ENCODE measurements at places on chromosomes 12 and 14.
A peak's percentile ranks its signal among the peaks of the same experiment; 100 is the strongest.

GRCh38 chr14:97180304-97181200 lies 383.4 kb downstream of the VRK1 start:
- no peak for DNase-seq

DNA sequence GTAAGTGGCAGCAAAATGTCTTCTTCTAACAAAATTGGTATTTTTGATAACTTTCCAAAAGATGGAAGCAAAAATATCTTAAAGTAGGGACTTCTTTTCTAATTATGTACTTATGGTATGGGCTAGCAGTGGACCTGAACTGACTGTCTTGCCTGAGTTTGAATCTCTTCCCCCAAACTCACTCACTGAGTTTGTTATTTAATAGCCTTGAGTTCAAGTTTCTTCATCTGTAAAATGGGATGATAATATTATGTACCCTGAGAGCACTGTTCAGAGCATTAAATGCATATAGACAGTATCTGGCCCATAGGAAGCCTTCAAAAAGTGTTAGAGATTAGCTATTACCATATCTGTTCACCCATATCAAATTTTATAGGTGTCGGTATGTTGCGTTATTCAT lies 210.4 kb upstream of the NUDT4 start:
- no peak for DNase-seq

GRCh38 chr12:42143452-42144157 lies 1.1 kb downstream of the GXYLT1 start:
- DNase-seq, result peak; percentile 26

DNA sequence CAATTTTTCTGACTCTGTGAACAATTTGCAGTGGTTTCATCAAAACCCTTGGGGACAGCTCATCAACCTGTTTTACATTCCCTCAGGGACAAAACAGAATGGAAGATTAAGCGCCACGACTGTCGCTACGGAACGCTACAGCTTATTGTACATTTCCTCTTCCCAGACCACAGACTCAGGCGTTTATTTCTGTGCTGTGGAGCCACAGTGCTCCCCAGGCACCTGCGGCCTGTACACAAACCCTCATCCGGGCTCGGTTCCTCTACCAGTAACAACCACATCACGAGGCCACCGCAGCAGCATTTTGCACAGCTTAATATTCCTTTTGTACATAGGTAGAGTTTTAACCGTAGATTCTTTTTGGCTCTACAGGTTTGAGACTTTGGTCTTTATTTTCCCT lies 397.4 kb upstream of the OR4E1 start:
- peak; percentile 8 for DNase-seq

GRCh38 chr12:14164266-14164665 lies 182.9 kb upstream of the GRIN2B start:
- no peak for DNase-seq

DNA sequence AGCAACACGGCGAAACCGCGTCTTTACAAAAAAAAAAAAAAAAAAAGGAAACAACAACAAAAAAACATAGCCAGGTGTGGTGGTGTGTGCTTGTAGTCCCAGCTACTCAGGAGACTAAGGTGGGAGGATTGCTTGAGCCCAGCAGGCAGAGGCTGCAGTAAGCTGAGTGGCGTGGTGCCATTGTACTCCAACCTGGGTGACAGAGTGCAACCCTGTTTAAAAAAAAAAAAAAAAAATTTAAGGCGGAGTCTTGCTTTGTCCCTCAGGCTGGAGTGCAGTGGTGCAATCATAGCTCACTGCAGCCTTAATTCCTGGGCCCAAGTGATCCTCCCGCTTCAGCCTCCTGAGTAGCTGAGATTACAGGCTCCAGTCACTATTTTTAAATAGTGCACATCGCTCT lies 18.2 kb upstream of the FIGNL2 start:
- DNase-seq, result no peak

DNA sequence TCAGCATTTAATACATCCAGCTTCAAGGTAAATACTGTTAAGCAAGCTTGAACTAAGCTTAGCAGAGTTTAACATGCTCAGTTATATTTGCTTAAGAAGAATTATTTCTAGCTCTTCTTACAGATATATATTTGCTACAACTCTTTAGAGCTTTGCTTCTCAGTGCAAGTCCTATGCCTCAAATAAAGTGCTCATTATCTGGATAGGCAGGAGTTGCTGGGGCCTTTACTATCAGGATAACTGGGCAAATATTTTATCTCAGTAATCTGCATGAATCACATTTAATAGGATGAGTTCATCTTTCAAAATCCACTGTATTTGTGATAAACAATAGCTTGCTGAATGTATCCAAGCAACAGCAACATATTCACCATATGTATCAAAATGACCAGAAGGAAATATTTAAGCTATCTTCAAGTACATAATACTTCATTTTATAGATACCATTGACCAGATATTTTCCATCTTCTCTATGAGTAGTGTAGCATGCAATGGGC lies 187.6 kb downstream of the NOVA1 start:
- DNase-seq, result no peak

DNA sequence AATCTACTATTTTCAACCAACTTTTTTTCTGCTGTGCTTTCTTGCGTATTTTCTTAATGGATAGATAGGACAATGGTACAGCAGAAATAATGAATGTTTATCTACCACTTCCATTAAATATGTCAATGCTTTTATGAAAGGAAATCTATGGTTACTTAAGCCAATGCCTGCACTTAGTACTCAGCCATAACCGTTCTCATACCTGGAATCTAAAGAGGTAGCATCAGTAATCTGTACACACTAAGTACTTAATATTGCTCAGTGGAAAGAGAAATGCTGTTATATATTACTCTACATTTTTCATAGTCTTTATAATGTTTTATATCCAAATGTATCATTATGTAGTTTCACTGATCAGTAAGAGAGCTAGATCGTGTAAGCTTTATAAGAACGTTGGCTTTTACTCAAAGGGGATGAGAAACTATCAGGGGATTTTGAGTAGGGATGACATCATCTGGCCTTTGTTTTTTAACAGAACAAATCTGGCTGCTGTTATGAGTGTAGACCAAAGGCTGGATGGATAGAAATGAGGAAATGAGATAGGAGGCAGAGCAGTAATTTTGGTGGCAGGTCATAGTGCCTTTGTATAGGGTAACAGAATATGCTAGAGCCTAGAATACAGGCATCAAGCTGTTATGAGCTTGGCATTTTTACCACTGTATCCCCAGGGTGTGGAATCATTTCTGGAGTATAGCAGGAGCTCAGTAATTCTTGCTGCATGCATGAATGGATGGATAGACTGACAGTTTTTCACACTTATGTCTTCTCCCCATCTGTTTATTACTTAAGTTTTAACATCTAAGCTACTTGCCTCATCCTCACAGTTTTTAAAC lies 34.0 kb downstream of the ALG10B start:
- DNase-seq, result no peak

- DNase-seq, result peak; percentile 83
Measured at GRCh38 chr14:102437997-102438915, 71.3 kb downstream of the ANKRD9 start.

DNA sequence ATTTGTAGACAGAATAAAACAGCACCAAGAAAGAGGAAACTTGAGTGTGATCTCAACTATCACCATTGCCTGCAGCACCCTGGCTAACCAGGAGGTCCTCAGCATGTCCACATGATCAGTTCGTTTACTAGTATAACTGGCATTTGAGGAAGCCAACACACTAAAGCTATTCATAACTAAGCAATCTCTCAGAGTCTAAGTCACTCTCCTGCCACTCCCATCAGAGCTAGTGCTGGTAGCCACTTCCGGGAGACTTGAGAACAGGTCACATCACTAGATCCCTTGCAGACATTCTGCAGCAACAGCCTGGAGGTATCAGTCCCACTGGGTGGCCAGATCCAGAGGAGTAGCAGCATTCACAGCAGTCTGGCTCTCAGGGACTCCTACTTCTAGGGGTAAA lies 352.9 kb upstream of the OR4E1 start:
- no peak for DNase-seq

DNA sequence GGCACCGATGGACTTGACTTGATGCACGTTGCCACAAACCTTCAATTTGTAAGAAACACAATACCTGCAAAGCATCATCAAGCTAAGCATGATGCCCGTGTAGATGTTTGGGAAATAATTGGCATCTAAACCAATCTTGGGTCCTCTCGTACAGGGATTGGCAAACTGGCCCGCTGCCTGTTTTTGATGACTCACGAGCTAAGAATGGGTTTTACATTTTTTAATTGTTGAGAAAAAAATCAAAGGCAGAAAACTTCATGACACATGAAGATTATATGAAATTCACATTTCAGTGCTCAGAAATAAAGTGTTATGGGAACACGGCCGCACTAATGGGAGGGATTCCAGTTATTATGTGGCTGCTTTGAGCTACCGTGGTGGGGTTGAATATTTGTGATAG lies 10.9 kb downstream of the MTA1 start:
- no peak for DNase-seq

DNA sequence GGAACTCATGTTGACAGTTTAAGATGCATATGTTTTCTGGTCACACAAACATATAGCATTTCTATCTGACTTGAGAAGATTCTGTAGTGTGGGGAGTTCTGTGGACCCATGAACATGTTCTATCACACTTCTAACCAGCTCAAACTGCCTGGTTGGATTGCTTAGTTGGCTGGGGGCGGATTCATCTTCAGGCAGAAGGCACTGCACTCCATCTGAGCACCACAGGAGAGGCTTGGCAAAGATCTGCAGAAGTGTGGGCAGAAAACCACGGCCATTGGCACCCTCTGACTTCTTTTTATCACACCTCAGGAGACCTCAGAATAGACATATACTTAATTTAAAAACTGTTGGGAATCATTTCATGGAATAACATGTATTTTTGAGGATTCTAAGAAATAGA lies 68.5 kb downstream of the LIN7A start:
- no peak for DNase-seq

DNA sequence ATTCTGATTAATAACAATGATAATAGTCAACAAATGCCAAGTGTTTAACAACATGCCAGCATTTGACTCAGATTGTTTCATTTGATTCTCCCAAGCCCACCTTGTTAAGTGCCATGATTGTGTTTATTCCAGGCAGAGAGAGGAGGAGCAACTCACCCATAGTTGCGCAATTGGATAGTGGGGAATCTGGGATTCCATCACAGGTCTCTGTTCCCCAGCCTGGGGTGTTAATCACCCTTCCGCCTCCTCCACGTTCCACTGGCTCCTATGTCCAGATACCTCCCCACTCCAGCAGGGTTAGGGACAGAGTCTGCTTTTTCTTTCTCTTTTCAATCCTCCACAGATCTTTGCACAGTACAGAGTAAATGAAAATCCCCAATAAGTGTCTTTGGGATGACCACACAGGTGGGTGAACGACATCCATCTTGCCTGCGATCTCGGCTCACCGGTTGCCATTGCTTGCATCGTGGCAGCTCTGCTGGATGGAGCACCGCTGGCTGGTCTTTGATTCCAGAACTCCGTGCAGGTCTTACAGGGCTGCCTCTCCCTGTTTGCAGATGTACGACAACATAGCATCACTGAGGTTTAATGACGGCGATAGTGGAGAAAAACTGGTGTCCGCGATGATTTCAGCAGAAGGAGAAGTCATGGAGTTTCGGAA lies 78.8 kb downstream of the DNAH10 start:
- DNase-seq, result no peak

GRCh38 chr14:64784006-64784405 lies 79.8 kb downstream of the PLEKHG3 start:
- DNase-seq, result no peak

GRCh38 chr14:71322655-71323250 lies 415.5 kb downstream of the PCNX1 start:
- DNase-seq, result peak; percentile 56

DNA sequence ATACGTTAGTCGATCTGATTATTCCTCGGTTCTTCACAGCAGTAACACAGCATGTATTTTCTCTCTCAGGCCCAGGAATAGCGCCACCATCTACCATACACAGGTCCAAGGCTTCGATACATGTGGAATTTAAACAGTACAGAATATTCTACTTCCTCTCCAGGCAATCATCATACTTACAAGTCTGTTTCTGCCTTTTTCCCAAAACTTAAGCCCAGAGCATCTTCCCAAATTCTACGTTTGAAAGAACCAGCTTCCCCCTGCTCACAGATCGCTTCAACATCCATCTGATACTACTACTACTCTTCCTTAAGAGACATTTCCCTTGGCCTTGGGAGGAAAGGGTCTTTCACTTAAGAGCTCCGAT lies 626 bp downstream of the TXNDC16 start:
- DNase-seq, result peak; percentile 65

- DNase-seq, result peak; percentile 21
Measured at GRCh38 chr14:54730156-54730961, 163.4 kb downstream of the SAMD4A start.

DNA sequence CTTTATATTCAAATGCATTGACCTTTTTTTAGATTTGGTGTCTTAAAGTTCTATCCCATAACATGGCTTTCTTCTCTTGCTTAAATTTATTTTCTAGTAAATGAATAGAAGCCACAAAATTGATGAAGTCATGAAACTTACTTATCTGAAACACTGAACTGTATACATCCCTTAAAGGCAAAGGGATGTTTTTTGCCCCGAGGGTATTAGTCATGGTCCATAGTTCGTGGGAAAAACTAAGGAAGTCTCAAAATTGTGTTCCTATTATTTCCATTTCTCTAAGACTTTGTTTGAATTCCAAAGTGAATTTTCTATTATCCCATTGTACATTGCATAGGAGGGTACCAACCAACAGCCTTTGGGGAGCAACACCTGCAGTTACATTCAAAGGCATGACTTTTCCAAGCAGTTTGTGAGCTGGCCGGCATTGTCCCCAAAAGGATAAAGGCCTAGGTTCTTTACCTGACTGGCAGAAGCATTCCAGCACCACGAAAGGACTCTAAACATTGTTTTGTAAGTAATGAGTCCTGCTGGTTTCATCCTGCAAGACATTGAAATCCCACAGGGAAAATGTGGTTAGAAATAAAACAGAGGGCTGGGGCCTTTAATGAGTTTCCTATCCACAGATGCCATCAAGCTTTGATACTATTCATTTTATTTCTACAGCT lies 473.5 kb downstream of the PRKD1 start:
- DNase-seq, result no peak

- DNase-seq, result no peak
Measured at GRCh38 chr12:4108803-4109345, 164.7 kb upstream of the CCND2 start.

- peak; percentile 49 for DNase-seq
Measured at GRCh38 chr12:51217133-51217967, 512 bp downstream of the POU6F1 start.

DNA sequence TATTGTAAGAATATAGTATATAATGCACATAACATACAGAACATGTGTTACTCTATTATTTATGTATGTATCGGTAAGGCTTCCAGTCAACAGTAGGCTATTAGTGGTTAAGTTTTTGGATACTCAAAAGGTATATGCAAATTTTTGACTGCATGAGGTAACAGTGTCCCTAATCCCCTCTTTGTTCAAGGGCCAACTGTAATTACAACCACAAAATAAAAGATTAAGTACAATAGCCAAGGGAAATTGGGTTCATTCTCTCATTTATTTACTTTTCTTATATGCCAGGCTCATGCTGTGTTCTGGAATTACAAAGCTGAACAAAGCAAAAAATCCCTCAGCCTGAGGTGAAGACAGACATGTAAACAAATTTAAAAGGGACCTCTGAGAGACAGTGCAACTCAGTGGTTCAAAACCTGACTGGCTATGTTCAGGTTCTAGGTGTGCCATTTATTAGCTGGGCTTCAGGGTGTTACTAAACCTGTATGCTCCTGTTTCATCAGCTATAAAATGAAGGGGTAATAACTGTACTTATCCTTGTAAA lies 43.4 kb upstream of the TSPAN8 start:
- DNase-seq, result no peak

GRCh38 chr14:74457565-74457895 lies 31.5 kb upstream of the SYNDIG1L start:
- no peak for DNase-seq

Data from hematopoietic multipotent progenitor cell treated with erythropoietin and hydrocortisone succinate and interleukin-3 and kit ligand, for 8 days (in vitro differentiated cells).